Effector CD4-positive, alpha-beta T cell (primary cell): ENCODE measurements at places on chromosomes 7 and 10.

DNA sequence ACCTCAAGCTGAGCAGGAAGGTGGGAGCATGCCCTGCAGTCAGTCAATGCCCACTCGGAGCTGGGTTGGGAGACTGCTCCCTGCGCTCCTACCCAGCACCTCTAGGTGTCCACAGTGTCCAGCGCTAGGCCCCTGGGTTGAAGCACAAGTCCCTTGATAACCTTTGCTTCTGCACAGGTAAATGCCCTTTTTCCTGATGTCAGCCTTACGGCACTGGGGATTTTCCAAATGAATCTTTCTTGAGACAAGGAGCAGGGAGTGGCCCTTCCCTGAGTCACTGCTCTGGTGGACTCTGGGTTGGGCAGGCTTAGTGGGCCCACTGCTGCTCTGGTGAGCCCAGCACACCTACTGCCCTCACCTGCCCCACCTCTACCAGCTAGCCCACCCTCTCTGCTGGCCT is 61.9 kb upstream of the OPN4 start:
- DNase-seq, result no peak

GRCh38 chr10:113379091-113379490 is 173.8 kb upstream of the HABP2 start:
- DNase-seq, result no peak

GRCh38 chr10:120517881-120518484 is 61.0 kb downstream of the PLPP4 start:
- DNase-seq, result no peak

GRCh38 chr7:90244565-90244908 is 437 bp upstream of the CFAP69 start:
- no peak for DNase-seq

- DNase-seq, result no peak
Measured at GRCh38 chr7:107233-107632, 85.1 kb upstream of the FAM20C start.

DNA sequence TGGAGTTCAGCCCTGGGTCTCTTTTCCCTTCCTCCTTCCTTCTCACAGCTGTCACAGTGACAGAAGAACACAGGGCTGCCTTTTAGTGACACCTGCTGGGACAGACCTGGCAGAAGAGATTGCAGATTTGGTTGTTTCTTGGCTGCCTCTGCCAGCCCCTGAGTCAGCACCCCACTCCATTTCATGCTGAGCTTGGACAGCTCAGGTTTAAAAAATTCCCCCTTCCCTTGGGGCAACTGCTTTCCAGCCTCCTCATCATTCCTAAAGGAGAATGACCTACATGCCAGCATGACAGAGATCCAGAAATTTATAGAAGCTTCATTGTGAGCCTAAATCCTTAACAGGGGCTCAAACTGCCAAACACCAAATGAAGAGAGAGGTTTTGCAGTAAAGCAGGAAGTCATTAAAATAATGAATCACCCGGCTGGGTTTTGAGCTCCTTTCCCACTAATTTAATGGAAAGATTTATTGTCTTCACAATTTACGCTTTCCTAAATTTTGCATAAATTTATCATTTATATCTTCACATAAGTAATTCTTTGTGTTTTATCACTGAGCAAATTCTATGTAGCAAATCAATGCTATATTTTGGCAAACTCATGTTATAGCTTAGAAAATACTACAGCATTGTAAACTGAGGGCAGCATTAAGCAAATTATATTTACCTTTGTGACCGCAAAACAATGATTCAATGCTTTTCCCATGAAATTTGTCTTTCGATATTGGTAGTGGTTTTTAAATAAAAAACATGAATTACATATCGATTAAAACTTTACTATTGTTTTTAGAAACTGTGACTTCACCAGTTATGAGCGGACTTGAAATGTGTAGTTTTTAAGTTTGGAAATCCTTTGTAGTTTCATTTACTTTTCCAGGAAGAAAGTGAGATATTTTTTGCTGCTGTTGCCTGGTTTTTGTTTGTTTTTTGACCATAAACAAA is 399.5 kb upstream of the ANKRD30A start:
- DNase-seq, result no peak

DNA sequence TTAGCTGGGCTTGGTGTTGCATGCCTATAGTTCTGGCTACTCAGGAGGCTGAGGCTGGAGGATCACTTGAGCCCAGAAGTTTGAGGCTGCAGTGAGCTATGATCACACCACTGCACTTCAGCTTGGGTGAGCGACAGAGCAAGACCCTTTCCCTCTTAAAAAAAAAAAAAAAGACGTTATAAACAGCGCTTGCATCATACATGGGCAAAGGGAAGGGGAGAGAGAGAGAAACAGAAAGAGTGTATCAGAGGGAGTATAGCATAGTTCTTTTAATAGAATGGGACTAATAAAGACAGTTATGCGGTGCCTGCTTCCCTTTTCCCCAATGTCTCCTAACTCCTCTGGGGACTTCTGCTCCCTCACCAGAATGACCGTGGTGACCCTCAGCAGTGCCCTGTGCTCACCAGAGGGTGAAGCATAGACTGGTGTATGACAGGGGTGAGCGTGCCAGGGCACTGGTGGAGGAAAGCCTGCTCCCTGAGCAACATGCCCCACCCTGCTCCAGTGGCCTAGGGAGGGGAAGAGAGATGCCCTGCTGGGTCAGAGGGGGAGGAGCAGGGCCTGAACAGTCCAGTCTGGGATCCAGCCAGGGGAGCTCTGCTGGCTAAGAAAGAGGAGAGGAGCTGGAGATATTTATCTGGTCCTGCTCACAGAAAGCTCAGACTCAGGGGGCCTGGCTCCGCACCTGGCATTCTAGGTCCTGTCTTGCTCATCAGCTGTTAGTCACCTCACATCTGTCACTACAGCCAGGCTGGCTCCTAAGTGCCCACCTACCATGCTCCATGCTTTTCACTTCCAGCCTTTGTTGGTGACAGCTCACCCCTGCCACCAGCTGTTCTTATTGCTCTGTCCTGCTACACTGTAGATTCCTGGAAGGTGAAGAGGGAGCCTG is 2.2 kb downstream of the PDZD7 start:
- DNase-seq, result no peak

GRCh38 chr7:21426286-21427181 is 1.3 kb upstream of the SP4 start:
- no peak for DNase-seq

GRCh38 chr7:129295015-129295423 is 70.2 kb downstream of the AHCYL2 start:
- DNase-seq, result no peak

- no peak for DNase-seq
Measured at GRCh38 chr7:99061001-99061776, 82.7 kb downstream of the SMURF1 start.

DNA sequence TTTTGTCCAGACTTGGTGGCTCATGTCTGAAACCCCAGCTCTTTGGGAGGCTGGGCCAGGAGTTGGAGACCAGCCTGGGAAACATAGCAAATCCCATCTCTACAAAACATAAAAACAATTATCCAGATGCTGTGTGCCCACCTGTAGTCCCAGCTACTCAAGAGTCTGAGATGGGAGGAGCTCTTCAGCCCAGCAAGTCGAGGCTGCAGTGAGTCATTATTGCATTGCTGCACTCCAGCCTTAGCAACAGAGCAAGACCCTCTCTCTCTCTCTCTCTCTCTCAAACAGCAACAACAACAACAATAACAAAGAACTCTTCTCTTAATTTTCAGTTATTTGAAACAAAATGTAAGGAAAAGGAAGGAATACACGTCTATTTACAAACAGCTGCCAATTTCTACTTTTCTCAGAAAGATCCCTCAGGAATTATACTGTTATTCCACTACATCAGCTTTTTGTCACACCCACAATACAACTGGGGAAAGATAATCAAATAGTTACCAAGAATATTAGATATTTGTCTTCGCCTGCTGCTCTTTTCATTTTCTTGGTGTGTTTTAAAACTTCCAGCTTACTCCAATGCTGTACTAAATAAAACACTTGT is 5.1 kb upstream of the TSPAN12 start:
- no peak for DNase-seq

- DNase-seq, result no peak
Measured at GRCh38 chr7:102064361-102065025, 222.2 kb upstream of the SH2B2 start.

GRCh38 chr7:68756986-68757495 is 841.2 kb upstream of the AUTS2 start:
- DNase-seq, result no peak

GRCh38 chr7:52685333-52685732 is 350.1 kb upstream of the POM121L12 start:
- no peak for DNase-seq

DNA sequence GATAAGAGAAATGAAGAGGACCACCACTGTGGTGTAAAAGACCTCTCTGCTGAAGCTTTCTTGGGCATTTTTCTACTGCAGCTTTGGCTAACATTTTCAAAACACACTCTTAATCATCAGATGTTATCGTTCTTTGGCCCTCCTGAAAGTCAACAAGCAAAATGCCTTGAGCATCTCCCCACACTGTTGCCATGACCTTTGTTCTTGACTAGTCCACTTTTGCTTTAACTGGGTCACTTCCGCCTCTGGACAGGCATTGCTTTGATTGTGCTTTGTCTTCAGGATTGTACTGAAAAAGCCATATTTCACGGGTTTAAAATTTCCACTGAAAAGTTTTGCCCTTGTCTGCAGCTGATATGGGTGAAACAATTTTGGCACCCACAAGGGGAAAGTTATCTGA is 107.8 kb upstream of the CXCL12 start:
- DNase-seq, result no peak

DNA sequence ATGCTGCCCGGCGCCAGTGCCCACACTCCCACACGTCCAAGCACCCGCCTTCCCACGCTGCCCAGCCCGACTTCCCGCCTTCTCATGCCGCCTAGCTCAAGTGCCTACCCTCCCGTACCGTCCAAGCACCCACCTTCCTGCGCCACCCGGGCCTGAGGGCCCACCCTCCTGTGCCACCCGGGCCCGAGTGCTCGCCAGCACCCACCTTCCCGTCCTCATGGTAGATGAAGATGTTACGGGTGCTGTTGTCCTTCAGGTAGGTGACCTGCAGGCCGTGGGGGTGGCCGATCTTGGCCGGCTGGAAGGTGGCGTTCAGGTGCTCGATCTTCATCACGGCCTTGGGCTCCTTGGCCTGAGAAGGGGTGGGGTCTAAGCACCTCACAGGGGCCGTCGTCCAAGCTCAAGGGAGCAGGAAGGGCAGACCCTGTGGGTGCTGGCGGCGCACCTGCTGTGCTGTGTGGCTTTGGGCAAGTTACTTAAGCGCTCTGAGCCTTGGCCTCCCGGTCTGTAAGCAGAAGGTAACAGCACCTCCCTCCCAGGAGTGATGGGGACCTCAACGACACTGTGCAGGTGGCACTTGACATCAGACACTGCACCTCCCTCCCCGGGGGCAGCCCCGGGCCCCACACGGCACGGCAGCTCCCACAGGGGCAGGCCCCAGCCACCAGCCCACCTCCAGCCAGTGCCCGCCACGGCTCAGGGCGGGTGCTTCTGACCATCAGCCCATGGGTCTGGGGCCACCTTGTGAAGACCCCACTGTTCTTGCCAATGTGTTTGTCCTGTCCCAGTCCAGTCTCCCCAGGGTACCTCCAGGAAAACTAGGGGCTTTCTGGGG is 27.8 kb downstream of the GET4 start:
- no peak for DNase-seq

DNA sequence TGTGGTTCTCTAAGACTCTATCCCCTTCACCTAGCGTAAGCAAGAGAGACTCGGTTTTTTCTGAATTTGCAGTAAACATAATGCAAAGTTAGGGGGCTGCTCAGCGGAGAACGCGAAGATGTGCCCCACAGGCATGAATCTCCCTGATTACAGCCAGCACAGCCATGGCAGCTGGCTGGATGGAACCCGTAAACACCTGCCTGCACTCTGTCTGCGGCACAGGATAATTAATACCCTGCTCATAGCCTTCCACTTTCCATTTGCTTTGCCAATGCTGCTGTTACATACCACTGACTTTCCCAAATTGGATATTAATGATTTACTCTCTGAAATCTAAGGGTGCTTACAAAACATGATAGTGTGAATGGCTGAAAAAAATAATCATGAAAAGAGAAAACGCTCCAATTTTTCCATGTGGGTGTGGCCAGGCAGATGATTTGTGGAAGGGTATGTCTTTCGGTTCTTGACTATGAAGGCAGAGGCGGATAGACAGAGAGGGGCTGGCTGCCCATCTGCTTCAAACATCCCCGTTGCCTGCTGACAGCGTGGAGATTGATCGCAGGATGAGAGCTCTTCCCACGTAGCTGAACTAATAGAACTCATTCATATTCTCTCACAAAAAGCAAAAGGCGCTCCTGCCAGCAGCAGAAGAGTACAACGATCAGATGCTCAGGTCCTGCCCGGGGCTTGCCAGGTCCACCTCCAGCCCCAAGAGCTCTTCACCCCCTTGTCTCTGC is 193.2 kb upstream of the GHITM start:
- DNase-seq, result no peak

DNA sequence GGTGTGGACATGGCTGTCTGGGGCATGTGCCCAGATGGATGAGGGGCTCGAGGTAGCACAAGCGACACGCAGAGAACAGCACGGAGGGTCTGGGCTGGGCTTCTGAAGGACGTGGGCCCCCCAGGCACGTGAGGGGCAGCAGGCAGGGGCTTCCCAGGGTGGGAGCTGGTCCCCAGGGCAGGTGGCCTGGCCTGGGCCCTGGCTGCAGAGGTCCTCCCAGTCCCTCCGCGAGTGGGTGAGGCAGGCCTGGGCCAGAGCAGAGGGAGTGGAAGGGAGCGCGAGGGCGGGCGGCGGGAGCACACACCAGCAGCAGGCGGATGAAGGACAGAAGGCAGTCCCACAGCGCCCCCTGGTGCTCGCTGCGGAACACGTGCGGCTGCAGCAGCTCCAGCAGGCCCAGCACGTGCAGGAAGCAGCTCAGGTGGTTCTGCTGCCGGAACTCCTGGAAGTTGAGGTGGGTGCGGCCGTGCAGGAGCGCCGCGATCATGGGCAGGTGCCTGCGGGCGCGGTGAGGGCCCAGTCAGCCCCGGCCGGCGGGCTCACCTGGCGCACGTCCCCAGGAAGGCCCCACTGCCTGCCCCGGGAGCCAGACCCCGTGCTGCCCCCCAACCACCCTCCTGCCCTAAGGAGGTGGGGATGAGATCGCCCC is 14.7 kb upstream of the MICALL2 start:
- DNase-seq, result peak; percentile 82

- DNase-seq, result no peak
Measured at GRCh38 chr7:150793569-150794238, 6.5 kb downstream of the TMEM176B start.

- DNase-seq, result no peak
Measured at GRCh38 chr7:152893801-152894294, 134.3 kb downstream of the ACTR3B start.

DNA sequence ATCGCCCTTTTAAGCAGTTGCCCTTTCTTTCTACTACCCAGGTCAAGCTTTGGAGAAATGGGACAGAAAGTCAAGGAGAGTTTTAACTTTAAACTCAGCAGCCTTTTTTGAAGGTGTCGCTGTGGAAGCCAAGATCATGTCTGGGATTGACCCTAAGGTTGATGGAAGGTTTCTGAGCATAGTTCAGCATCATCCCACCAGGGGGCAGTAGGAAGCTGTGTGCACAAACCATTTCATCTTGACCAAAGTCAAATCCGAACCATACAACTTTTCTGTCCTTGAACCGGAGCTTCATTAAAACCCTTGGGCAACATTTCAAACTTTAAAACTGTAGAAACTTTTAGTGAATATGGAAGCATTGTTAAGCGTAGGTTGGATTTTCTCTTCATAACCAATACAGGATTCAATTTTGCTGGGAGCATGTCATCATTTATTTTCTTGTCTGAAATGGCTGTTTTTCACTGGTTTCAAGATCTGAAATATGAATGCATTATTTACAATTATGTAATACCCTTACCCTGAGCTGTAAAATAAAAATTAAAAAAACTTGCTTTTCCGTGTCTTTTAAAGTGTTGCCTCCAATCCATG is 214.4 kb upstream of the KIAA1217 start:
- DNase-seq, result no peak

- DNase-seq, result no peak
Measured at GRCh38 chr10:22620140-22620857, 94.1 kb downstream of the PIP4K2A start.
